Caudate nucleus (tissue), 63 donors: ENCODE measurements at places on chromosomes 7 and 10.

DNA sequence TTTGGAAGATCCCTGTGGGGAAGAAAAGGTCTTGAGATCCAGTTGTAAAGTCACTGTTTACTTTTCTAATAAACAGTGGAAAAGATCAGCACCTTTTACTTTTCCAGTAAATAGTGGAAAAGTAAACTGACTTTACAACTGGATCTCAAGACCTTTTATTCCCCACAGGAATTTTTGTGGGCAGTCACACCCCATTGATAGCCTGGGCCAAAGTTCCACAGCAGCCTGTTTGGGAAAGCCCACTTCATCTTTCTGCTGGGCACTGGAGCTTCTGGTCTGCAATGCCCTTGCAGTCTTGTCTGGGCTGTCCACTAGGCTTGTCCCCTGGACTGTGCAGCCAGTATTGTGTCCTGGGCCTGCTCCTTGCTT, 50.2 kb downstream of the ADCY1 start:
- DNase-seq, result no peak

- peak; percentile 17 for DNase-seq
These were observed 123.9 kb downstream of the CACNA2D1 start for GRCh38 chr7:82319674-82320118.

DNA sequence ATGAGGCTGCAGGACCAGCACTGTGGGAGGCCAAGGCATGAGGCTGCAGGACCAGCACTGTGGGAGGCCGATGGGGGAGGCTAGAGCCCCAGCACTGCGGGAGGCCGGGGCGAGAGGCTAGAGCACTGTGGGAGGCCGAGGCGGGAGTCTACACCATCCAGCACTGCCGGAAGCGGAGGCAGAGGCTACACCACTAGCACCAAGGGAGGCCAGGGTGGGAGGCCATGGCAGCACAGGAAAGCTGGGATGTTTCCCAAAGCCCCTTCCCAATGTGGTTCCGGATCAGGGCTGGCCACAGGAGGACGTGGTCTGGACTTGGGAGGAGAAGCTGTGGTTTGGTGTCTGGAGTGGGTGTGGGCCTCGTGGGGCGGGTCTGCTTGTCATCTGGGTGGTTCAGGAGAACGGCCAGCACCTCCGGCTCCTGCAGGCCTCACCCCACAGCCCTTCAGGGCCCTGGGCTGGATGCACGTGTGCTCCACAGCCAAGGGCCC, 43.6 kb downstream of the PDGFA start:
- no peak for DNase-seq

DNA sequence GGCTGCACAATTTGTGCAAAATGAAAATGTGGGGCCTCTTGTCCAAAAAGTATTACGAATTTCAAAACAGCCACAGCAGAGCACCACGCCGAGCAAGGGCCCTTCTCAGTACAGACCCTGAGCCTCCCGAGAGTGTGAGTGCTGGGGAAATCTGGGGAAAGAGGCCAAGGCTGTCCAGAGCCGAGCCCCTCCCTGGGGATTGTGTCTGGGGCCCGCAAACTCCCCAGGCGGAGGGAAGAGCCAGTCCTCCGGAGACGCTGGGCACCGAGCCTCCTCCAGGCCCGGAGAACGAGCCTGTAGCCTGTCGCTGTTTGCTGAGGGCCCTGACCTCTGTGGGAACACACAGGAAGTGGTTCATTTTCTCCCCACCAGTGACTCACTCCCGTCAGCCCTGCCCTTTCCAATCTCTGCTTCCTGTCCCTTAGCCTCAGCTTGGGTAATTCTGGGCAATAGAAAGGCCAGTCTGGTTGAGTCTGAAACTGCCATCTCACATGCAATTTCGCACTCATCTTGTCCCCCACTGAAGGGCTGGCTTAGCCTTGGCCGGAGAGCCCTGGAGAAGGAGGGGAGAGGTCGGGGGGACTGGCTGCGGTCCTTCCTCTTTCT, 19.5 kb upstream of the GNA12 start:
- DNase-seq, result no peak

- no peak for DNase-seq
These were observed 144.0 kb downstream of the EVX1 start for GRCh38 chr7:27386581-27386980.

GRCh38 chr10:59320355-59320754, 42.0 kb downstream of the FAM13C start:
- no peak for DNase-seq

DNA sequence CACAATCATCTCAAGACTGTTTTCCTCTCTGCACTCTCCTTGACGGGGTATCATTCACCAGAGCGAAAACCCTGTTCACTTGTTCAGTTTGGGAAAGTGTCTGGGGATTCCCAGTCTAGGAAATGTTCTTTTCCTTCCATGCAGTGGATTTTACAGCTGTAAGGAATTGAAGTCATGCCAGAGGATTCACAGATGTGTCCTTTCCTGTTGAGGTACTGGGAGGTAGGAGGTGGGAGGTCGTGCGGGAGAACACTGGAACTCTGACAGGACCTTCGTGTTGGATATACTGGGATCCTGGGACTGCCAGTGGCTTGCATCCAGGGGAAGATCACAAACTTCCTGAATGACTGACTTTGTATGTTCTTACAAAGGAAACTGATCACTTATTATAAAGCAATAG, 185.5 kb downstream of the BMPER start:
- DNase-seq, result no peak

GRCh38 chr10:79196470-79197461, 128.0 kb downstream of the ZMIZ1 start:
- DNase-seq, result peak; percentile 41

DNA sequence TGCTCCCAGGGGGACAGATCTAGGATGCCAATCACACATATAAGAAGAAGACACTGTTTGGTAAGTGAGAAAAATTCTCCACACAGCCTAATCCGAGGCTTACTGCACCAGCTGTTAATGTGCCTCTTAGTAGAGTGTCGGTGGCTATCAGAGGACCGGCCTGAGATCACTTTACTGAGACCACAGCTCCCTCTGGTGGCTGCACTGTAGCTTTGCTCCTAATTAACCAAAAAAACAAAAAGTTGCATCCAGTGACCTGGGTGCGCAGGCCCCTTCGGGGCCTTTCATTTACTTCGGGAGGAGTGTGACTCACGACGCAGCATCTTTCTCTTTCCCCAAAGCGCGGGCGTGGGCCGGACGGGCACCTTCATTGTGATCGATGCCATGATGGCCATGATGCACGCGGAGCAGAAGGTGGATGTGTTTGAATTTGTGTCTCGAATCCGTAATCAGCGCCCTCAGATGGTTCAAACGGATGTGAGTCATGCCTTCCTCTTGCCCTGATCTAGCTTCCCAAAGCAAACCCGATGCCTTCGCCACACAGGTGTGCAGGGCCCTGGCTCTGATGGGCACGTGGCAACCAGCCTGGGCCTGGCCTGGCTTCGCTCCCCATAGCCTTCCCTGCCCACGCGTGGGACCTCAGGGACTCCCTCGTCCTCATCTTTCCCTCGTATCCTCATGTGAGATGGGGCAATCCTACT, 56.7 kb downstream of the MKI67 start:
- DNase-seq, result peak; percentile 71

DNA sequence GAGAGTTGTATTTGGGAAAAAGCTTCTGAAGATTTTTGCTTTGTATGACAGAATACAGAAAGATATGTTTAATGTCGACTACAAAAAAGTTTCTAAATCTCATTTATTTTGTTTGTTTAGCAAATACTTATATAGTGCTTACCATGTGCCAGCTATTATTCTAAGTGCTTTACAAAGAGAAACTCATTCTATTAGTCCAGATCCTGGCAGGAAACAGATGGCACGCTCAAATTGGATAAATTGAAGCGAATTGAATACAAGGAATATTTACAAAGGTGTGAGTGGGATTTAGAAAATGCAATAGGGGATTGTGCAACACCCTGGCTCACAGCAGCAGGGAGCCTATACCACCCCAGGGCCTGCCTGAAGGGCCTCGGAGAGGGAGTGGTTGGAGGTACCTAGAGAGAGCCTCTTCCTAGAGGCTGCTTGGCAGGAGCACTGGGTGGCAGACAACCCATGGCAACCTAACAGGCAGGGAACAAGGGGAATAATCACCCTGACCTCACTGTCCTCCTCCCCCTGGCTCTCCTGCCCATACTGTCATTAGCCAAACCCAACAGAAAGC, 27.6 kb upstream of the FAM204A start:
- DNase-seq, result no peak

DNA sequence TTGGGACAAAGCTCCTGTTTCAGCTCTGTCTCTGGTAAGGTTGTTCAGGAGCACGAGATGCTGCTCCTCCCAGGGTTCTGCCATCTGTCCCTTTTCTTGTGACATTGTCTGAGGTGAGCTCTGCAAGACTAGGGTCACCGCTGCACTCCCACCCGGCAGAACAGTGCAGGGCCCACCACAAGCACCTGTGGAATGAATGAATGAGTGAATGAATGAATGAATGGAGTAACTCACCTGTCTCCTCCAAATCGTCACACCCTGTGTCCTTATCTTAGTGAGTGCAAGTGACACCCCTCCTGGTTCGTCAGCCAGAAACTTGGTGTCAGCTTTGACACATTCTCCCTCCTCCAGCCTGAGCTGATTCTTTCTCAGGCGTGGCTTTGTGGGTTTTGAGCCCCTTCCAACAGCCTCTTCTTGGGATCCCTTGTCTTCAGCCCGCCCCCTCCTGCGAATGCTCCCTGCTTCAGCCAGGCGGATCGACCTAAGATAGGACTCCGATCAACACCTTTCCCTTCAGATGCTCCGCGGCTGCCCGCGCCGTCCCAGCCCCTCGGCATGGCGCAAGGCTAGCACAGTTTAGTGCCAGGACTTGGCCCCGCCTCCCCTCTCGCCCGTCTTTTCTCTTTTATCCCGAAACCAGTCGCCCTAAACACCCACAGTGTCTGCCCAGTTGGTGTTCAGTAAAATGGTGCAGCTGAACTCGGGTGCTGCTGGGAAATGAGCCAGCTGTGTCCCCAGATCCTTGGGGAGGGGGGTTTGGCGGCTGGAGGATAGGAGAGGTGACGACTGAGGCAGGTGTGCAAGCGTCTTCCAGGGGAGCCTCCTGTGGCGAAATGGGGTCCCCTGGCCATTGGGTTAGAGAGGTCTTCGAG, 89.3 kb downstream of the BEND7 start:
- DNase-seq, result no peak

GRCh38 chr10:86226016-86226415, 140.6 kb downstream of the GRID1 start:
- no peak for DNase-seq

DNA sequence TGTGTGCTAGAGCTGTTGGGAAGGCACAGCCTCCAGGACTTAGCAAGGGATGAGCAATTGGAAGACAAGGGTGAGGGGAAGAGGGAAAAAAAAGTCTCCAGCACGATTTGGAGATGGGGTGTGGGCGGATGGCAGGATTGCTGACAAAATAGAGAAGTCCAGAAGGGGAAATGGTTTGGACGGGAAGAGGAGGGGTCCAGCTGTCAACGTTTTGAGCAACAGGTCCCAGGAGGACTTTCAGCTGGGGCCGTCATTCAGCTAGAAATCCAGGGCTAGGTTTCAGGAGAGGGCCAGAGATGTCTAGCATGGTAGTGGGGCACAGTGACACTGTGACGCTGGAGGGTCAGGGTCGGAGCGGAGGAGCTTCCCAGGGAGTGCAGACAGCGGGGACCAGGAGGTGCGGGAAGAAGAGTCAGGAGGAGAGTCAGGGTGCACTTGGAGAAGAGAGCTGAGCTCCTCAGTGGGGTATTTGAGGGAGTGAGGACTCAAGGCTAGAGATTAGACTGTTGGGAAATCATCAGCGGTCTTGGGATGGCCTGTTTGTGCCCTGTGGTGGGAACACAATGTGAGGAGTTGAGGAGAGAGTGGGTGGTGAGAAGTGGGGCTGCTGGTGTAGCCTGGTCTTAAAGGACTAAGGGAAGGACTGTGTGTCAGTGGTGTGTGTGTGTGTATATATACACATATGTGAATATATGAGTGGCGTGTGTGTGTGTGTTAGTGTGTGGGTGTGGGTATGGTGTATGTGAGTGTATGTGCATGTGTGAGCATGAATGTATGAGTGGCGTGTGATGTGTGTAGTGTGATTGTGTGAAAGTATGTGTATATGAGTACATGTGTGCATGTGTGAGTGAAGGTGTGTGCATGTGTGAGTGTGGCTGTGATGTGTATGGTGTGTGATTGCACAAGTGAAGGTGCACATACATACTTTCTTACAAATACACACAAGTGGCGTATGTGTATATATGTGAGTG, 3.8 kb downstream of the ZYX start:
- no peak for DNase-seq

DNA sequence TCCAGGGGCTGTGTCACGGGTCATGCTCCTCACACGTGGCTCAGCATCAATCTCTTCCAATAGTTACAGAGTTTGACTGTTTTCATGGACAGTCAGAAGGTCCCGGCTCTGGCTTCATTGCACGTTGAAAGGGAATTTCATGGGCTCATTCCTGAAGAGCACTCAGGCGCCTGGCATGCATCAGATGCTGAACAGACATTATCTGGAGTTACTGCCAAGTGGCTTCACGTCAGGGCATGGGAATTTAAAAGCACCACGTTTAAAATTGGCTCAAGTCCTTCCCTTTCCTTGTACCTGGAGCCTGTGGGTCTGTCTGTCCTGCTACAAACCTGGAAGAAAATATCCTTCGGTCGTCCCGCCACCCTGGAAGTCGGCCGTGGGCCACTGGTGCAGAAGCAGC, 50.4 kb downstream of the CFAP46 start:
- no peak for DNase-seq

DNA sequence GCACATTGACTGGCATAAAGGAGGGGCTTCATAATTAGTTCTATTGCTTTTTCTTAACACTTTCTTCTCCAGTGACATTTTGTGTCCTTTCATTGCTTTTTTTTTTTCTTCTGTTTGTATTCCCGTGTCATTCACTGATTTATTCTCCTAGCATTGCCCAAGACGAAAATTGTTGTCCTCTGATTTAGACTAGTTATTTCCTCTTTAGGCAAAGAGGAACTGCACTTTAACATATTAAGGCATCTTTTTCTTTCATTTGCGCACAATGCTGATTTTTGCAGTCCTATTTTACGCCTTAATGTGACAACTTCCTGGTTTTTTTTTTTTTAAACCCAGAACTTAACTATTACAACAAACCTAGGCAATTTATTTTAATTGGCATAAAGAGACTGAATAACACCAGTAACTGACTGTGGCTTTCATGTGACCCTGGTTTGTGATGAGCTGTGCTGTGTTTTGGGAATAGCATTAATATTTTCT, 39.7 kb downstream of the ARID5B start:
- DNase-seq, result no peak

- DNase-seq, result no peak
These were observed 97.7 kb downstream of the TAF3 start for GRCh38 chr10:7915923-7916536.

DNA sequence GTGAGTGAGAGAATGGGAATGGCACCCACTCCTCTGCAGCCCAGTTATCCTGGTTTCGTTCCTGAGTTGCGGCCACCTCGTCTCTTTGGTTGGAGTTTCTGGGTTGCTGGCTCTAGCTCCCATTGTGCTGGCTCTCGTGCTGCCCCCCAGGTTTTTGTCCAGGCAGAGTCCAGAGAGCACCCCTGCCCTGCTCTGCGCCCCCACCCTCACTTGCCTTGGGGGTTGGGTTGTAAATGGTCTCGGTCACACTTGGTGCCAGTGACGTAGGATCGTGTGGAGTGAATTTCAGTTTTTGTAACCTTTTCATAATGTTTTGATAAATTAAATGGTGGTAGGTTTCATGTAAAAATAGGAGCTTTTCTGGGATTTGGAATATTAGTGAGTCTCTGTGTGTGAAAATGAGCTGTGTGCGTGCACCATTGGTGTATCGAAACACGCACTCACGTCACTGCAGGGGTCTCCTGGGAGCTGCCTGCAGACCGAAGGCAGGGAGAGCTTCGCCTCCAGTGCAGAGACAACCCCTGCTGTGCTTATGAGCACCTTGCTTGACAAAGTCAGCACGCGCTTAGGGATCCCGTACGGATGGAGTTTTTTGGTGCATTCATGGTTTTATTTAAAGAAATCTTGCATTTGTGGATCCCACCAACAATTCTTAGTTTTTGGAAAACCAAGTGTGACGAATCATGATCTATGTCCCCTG, 32.9 kb downstream of the PFKP start:
- no peak for DNase-seq

GRCh38 chr7:2701424-2701823, 13.4 kb downstream of the AMZ1 start:
- no peak for DNase-seq
